ENCODE measurements at places on chromosomes 12 and 14. TPM values are rescaled to one million over a fixed set of nuclear protein-coding genes. Genes with fewer than 3 reads are reported as not detected.

Gene FAM181A
- total RNA-seq, result not detected

DNA sequence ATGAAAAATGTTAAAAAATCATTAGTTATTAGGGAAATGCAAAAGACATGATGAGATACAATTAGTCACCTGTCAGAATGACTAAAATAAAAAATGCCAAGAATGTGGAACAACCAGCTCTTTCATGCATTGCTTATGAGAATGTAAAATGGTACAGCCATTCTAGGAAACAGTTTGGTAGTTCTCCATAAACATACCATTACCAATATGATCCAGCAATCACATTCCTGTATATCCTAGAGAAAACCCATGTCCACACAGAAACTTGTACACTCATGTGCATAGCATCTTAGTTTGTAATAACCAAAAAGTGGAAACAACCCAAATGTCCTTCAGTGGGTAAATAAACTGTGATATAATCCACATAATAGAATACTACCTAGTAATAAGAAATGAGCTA lies 245.7 kb downstream of the FUT8 start:
- no peaks in the 10 kb centered on the region for H3K4me1 ChIP-seq
- H3K4me3 ChIP-seq, result no peak overlapping the region
- H3K27ac ChIP-seq, result no peak overlapping the region

Gene KRT72
- 2.9 TPM for total RNA-seq

GRCh38 chr14:23020143-23021128 lies 10.5 kb upstream of the C14orf93 start:
- H3K36me3 ChIP-seq, result peaks cover 10% of the 10 kb centered on the region
- H3K4me1 ChIP-seq, result peaks cover 48% of the 10 kb centered on the region
- peaks cover 4% of the 10 kb centered on the region for H3K27me3 ChIP-seq
- H3K27ac ChIP-seq, result no peak overlapping the region
- no peak for DNase-seq
- H3K4me3 ChIP-seq, result no peak overlapping the region

- peaks cover 41% of the 10 kb centered on the region for H3K4me1 ChIP-seq
- H3K27ac ChIP-seq, result peak overlapping the region; percentile 98
- peaks cover 12% of the 10 kb centered on the region for H3K36me3 ChIP-seq
- no peaks in the 10 kb centered on the region for H3K27me3 ChIP-seq
Measured at GRCh38 chr14:69657950-69658355, 46.6 kb downstream of the SUSD6 start.

DNA sequence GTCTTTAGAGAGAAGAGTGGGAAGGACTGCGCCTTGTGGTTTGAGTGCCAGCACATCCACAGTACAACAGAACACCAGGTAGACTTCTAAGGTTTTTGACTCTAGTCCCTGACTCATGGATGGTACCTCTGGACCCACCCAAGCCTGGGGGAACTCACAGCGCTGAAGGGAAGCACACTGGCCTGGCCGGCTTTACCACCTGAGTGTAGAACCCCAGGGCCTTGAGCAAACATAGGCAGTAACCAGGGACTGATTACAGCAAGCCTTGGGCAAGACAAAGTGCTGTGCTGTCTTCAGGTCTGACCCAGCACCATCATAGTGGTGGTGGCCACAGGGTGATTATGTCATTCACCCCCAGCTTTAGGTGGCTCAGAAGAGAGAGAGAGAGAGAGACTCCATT lies 17.2 kb downstream of the EML5 start:
- H3K4me1 ChIP-seq, result no peaks in the 10 kb centered on the region
- no peak overlapping the region for H3K4me3 ChIP-seq
- no peaks in the 10 kb centered on the region for H3K27me3 ChIP-seq
- no peak overlapping the region for H3K27ac ChIP-seq

DNA sequence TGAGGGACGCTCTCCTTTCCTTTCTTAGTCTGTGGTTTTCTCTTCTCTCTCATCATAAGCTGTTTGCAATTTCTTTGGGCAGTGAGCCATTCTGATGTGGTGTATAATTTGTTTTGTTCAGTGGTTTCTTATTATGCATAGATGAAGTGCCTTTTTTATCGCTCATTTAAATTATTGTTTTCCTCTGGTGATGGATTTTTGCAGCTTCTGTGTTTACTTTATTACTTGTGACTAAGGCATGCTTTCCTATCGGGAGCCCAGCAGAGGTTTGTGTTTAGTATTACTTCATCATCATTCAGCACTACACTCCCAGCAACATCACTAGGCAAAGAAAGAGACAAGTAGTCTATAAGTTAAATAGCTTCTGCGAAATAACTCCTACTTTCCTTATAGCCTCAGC lies 586.6 kb upstream of the NOVA1 start:
- H3K4me1 ChIP-seq, result no peaks in the 10 kb centered on the region
- H3K27ac ChIP-seq, result no peak overlapping the region
- H3K36me3 ChIP-seq, result no peaks in the 10 kb centered on the region
- H3K4me3 ChIP-seq, result no peak overlapping the region
- no peak for DNase-seq

DNA sequence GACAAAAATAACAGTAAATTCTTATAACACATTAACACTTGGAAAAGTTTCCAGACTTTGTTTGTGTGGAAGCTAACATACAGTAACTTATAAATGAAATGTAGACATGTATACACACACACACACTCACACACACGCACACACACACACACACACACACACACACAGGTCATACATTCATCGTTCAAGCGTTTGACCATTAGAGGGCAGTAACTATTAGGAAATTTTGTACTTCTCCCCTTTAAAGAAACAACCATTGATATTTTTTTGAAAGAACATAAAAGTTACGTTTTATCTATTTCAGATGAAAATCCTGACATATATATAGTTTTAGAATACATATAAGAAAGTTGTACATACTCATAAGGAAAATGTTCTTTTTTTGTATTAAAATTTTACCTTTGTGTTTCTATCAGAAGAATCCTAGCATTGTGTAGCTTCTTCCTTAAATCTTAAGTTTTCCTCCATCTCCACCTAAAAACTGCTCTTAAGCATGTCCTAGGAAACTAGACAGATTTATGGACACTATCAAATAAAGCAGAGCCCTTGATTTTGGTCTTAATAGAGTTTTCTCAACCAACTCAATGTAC lies 29.0 kb downstream of the PTPRQ start:
- no peak overlapping the region for H3K4me3 ChIP-seq
- peaks cover 5% of the 10 kb centered on the region for H3K4me1 ChIP-seq

- no peaks in the 10 kb centered on the region for H3K36me3 ChIP-seq
- no peak overlapping the region for H3K27ac ChIP-seq
- DNase-seq, result no peak
- H3K27me3 ChIP-seq, result no peaks in the 10 kb centered on the region
- H3K4me3 ChIP-seq, result no peak overlapping the region
Measured at GRCh38 chr12:104248444-104248843, 32.9 kb downstream of the TXNRD1 start.

Gene STAC3
- total RNA-seq, result 4.8 TPM

Gene ST8SIA1
- 1.7 TPM for total RNA-seq

DNA sequence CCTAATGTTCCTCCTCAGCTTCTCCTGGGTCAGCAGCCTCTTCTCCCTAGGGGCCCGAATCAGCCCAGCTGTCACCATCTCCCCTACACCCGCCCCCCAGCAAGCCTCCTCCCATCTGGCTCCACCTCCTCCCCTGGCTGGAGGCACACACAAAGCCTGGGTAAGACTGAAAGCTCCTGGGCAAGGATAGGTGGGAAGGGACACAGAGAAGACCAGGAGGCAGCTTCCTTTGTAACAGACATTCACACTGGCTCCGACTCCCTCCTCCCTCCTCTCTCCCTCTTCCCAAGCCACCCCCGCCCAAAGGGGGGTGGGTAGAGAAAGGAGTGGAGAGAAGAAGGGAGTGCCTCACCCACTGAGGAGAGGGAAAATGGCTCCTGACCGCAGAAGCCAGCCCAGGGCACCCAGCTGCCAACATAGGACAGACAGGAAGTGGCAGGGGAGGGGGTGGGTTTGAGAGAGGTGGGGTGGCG lies 4.0 kb downstream of the CHD4 start:
- no peak for DNase-seq
- peaks cover 62% of the 10 kb centered on the region for H3K36me3 ChIP-seq

Gene SPIC
- not detected for total RNA-seq

Gene RIPK3
- 7.5 TPM for total RNA-seq

- no peak overlapping the region for H3K4me3 ChIP-seq
- DNase-seq, result no peak
- H3K4me1 ChIP-seq, result no peaks in the 10 kb centered on the region
- no peaks in the 10 kb centered on the region for H3K36me3 ChIP-seq
- no peak overlapping the region for H3K27ac ChIP-seq
- no peaks in the 10 kb centered on the region for H3K27me3 ChIP-seq
Measured at GRCh38 chr12:99332936-99333591, 314.5 kb upstream of the GARIN6 start.

Gene ANKS1B
- 7.6 TPM for total RNA-seq

GRCh38 chr14:75315144-75315543 lies 36.5 kb downstream of the FOS start:
- no peaks in the 10 kb centered on the region for H3K36me3 ChIP-seq
- no peak overlapping the region for H3K4me3 ChIP-seq
- no peaks in the 10 kb centered on the region for H3K27me3 ChIP-seq
- H3K4me1 ChIP-seq, result peaks cover 25% of the 10 kb centered on the region
- H3K27ac ChIP-seq, result no peak overlapping the region
- DNase-seq, result no peak

Gene NEK9
- total RNA-seq, result 117 TPM

Gene BDKRB2
- total RNA-seq, result 3.6 TPM

GRCh38 chr12:78666584-78666983 lies 198.0 kb upstream of the SYT1 start:
- H3K4me3 ChIP-seq, result no peak overlapping the region
- no peaks in the 10 kb centered on the region for H3K27me3 ChIP-seq
- no peaks in the 10 kb centered on the region for H3K36me3 ChIP-seq

Gene ATG14
- total RNA-seq, result 12.2 TPM

Gene KCNC2
- total RNA-seq, result 2.5 TPM

Gene CLEC1B
- not detected for total RNA-seq

DNA sequence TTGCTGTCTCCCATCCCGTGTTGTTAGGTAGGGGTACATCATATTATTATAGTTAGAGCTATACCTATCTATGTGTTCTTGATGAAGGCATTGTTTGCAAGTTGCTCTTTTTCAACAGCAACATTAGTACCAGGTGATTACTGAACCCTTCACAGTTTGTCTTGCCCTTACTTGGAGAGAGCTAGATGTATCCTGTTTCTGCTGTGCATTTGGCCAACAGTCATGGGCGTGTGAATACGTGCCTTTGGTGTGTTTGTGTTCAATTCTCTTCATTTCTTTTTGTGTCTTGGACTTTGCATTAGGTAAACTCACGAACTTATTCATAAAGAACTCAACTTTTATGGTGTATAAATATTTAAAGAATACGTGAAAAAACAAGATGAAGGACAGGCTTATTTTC lies 14.3 kb downstream of the ARF6 start:
- H3K27ac ChIP-seq, result peak overlapping the region; percentile 68
- no peaks in the 10 kb centered on the region for H3K27me3 ChIP-seq
- H3K36me3 ChIP-seq, result peaks cover 2% of the 10 kb centered on the region
- no peak overlapping the region for H3K4me3 ChIP-seq

- H3K4me1 ChIP-seq, result peaks cover 18% of the 10 kb centered on the region
- H3K4me3 ChIP-seq, result peak overlapping the region; percentile 89
- H3K27me3 ChIP-seq, result no peaks in the 10 kb centered on the region
Measured at GRCh38 chr12:121297435-121297991, 1.0 kb upstream of the CAMKK2 start.

Gene SERPINA5
- 4.9 TPM for total RNA-seq

Gene PZP
- 0.12 TPM for total RNA-seq

Gene PPM1H
- total RNA-seq, result 31.0 TPM

GRCh38 chr14:51604073-51604472 lies 47.6 kb upstream of the FRMD6 start:
- H3K4me3 ChIP-seq, result no peak overlapping the region
- H3K4me1 ChIP-seq, result peaks cover 23% of the 10 kb centered on the region
- H3K27me3 ChIP-seq, result peaks cover 4% of the 10 kb centered on the region
- no peak for DNase-seq
- H3K27ac ChIP-seq, result no peak overlapping the region

DNA sequence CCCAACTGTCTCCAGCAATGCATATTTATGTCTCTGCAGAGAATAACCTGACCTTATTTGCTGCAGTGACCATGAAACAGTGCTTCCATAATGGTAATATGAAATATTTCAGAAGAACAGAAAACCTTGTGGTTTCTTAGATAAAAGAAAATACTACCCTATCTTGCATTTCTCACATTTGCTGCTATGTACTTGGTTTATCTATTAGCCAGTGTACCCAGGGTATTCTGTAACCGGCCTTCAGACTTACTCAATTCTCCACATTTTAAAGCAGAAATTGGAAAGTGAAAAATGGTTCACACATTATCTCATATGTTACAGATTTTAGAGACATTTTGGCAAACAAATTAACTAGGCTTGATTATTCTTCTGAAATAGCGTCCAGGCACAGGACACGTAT lies 57.9 kb upstream of the CCDC91 start:
- H3K36me3 ChIP-seq, result no peaks in the 10 kb centered on the region
- DNase-seq, result no peak

DNA sequence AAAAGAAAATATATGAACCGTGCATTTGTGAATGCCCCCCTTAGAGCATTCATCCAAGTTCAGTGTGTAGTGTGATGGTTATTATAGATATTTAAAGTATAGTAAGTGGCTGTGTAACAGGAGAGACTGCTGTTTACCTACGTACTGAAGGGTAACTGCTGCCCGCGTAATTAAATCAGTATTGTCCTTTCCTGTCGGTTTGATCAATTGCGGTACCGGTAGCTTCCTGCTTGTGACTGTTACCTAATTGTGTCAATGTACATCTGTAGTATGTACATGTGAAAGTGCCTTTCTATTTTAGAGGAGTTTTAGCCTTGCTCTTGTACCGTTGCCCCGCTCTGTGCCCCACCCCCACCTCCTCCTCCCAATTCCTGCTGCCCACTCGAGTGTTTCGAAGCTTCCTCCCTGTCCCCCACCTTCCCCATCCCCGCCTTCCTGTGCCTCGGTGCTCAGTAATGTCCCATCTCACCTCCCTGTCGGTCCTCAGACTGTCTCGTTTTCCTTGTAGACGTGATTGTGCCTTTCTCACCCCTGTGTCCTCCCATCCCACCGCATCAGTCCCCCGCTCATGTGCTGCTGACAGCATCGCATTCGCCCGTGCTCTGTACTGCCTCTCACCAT lies 75.0 kb downstream of the KICS2 start:
- DNase-seq, result no peak
- H3K4me1 ChIP-seq, result no peaks in the 10 kb centered on the region
- no peak overlapping the region for H3K4me3 ChIP-seq
- peaks cover 15% of the 10 kb centered on the region for H3K36me3 ChIP-seq
- H3K27me3 ChIP-seq, result no peaks in the 10 kb centered on the region

DNA sequence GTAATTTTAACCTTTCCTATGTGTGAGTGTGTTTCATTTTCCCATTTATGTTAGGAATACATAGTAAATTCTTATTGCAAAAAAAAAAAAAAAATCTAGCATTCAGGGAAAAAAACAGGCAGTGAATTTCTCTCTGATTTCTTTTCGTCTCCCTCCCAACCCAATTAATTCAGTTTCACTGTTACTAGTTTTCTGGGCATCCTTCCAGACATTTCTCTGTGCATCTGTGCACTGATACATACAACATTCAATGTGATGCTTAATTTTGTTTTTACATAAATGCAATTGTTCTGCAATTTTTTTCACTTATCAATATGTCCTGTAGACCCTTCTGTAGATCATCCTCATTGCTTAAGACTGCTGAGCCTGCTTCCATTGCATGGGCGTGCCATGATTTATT lies 694.3 kb upstream of the TBX3 start:
- DNase-seq, result no peak
- no peaks in the 10 kb centered on the region for H3K36me3 ChIP-seq
- H3K4me1 ChIP-seq, result peaks cover 45% of the 10 kb centered on the region
- H3K4me3 ChIP-seq, result peak overlapping the region; percentile 31
